ENCODE measurements at places on chromosomes 1 and 21.
A peak's percentile ranks its signal among the peaks of the same experiment; 100 is the strongest.

DNA sequence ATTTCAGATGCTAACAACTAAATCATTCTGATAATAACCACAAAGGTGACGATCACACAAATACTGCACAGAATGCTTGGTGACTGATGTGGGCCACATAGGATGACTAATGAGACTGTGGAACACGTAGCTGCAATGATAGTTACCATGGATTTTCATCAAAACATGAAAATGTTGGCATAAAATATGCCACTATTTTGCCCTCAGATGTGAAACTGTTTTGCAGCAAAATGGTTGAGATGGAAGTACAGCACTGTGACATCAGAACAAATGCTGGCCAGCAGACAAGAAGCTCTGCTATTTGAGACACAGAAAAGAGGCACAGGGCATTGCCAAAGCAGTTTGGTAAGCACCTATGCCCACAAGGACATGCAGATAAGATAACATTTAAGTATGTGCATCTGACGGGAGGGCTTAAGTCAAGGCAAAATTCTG lies 83.8 kb downstream of the NIBAN1 start:
- DNase-seq: no peak

DNA sequence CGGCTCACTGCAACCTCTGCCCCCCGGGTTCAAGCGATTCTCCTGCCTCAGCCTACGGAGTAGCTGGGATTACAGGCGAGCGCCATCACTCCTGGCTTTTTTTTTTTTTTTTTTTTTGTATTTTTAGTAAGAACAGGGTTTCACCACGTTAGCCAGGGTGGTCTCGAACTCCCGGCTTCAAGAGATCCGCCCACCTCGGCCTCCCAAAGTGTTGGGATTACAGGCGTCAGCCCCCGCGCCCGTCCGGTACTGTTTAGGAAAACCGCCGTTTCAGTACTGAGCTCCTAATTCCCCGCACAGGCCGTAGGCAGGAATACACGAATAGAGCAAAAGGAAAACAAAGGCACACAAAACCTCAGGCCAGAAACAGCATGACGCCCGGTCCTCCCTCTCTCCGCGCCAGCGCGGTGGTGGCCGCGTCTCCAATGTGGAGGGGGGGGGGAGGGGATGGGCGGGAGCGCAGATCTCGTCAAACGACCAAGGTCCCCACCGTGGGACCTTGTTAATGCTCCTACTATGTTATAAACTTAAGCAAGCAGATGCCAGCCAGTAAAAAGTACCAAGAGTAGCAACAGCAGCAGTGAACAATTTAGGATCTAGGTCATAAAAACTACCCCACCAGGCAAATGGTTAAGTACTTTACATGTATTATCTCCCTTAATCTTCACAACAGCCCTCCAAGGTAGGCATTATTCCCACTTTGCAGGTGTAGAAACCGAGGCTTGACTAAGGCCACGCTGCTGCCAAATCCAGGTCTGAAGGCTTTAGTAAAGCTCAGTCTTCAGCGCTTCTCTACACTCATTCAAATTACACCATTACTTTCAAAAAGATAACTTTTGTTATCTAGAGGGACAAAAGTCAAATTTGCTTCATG lies 648 bp upstream of the ADAR start:
- no peak for DNase-seq

DNA sequence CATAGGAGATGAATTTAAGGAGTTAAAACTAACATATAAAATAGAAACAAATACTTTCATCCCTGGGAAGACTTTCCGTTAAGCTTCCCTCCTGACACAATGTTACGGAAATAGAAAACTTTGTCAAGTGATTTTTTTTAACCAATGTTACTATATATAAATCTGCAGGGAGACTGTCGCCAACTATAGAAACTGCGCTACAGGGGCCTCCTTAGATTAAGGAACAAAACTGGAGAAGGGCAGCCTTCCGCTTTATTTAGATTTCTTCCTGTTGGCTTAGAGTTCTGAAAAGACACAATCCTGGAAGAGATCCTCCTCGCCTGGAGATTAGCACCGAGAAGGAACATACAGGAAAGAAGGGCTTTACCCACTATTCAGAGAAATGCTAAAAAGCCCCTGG lies 1.5 kb downstream of the MGST3 start:
- DNase-seq: no peak

DNA sequence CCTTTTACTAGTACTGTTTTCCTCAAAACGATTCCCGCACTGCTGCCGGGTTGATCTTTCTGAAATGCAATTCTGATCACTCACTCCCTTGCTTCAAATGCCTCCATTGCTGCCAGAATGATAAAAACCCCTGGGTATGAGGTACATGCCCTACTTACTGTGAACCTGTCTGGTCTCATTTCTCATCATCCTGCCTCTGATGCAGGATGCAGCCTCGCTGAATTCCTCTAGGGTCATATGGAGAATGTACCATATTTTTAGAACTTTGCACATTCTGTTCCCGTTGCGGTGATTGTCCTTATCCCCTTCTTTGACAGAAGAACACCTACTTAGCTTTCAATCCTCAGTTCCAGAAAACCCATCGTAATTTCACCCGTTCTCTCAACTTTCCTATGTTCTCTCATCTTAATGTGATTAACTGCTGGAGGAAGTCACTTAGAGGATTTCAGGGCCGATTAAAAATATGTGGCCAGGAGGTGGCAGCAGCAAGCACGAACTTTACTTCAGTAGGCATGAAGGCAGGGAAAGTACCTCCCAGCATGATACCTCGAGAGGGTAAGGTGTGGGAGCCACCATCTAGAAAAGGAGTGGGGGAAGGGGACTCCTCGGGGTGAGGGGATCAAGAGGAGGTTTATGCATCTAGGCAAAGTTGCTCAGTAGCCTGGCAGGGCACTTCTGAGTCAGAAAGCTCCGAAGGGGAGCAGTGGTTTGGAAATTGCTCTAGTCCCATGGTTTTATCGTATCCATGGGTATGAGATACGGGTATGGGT lies 361.5 kb upstream of the ZP4 start:
- DNase-seq: peak; percentile 12

DNA sequence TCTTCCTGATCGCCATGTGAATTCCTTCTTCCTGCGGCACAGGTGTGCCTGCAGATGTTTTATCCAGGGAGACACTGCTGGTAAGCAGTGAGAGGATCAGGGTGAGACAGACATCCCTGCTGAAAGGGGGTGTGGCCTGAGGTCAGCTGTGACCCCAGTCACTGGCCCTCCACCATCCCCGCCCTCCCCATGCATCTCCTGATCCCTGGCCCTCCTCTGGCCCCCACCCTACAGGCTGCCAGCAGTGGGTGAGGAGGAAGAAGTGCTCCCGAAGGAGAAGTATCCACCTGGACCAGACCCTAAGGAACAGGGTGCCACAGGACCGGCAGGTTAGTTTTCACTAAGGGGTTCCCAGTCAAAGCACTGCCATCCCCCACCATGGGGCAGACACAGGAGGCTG lies 85.3 kb downstream of the GLIS1 start:
- DNase-seq: no peak

All from CMK (cell line).